ENCODE measurements at places on chromosomes 1 and 21.

DNA sequence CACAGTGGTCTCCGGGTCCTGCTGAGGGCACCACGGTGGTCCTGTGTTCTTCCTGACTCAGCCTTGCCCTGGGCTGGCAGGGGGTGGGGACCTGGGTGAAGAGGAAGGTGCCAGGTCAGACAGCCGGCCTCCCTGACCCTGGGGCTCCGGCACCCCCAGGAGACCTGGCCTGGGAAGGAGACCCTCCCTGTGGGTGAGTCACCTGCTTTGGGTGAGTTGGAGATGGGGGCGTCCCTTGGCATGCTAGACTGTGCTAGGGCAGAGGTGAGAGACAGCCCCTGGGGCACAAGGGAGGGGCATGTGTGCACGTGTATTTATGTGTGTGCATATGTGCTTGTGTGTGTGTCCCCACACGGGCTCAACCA lies 23.4 kb downstream of the SPSB1 start:
- DNase-seq = no peak

GRCh38 chr1:78047631-78048030 lies 1.9 kb downstream of the GIPC2 start:
- no peak for DNase-seq

- no peak for DNase-seq
Measured at GRCh38 chr1:5637171-5637570, 355.1 kb downstream of the NPHP4 start.

DNA sequence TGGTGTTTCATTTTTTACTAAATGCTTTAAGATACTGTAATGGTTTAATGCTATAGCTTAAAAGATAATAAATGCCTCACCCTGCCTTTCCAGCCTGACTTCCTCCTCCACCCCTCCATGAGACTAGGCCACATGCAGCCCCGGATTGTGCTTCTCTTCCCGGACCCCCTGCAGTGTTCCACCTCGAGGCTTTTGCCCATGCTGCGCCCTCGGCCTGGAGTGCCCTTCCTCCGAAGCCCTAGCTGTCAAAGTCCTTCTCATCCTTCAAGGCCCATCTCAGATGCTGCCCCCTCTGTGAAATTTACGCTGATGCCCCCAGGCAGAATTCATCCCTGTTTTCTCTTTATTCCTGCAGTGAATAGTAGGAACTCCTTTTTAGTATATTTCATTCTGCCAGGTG lies 98.5 kb downstream of the ATP5PO start:
- no peak for DNase-seq

DNA sequence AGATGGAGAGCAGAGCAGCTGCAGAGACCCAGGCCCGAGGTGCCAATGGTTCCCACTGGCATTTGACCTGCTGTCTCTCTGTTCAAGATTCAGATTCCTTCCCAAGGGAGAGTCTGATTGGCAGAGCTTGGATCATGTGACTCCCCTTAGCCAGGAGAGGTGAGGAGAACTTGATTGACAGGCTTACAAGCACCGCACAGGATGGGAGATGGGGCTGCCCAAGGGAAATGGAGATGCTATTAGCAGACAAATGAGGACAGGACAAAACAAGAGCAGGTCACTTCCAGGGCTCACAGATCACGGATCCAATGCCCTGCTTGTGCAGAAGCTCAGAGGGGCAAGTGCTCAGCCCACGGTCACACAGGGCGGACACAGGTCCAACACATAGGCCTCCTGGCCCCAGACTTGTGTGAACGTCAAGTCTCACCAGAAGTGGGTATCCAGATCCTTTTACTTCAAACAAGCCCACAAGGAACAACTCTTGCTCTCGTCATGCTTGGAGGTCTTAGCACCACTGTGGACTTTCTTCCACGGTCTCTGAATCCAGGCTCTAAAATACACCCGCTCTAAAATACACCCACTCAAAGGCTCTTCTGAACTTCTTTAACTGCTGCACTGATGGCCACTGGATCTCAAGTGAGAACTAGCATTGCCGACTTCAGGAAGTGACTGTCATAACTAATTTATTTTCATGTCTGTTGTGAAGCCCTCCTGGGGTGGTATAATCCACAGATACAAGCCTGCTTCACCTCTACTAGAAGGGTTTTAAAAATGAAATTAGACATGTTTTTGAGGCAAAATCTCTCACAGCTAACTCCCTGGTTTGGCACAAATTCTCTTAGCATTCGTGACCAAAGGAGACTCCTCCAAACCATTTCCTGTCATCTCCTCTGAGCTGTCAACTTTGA lies 274.9 kb downstream of the RRAGC start:
- no peak for DNase-seq

DNA sequence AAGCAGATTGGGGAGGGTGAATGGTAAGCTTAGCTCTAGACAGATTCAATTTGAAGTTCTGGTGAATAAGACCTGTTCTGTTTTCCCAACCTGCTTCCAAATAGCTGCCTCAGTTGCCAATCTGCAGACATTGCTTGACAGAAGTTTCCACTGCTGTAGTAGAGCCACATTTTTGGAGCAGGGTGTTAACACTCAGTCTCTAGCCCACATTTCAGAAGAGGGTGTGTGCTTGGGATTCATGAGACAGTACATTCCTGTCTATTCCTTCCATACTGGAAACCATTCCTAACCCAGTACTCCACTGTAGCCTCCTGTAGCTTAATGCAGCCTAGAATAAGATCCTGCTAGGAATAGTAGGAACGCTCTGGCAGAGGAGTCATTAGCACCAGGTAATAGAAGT lies 450.5 kb downstream of the NUF2 start:
- no peak for DNase-seq

- no peak for DNase-seq
Measured at GRCh38 chr1:5686925-5687706, 305.1 kb downstream of the NPHP4 start.

- no peak for DNase-seq
Measured at GRCh38 chr21:38212706-38213105, 44.1 kb upstream of the KCNJ15 start.

GRCh38 chr1:158771950-158772866 lies at the start of gene OR6N1:
OR6N1 (minus strand) TSS chr1:158772195; CDS start chr1:158766682, 5,513 bp downstream.
- no peak for DNase-seq

DNA sequence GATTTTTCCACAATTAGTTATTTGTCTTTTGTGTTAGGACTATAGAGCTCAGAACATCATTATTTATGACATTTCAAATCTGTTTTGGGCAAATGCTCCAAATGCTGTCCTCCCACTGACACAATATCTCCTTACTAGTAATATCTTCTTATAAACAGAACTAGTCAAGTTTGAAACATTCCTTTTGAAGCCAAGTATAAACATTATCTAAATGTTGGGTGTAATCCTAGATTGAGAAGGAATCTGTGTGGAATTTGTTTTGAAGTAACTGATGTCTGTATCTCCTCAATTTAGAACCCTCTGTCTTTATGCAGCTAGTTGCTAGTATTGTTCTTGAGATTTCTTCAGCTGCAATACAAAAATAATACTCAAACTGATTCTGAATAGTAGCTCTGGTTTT lies 28.5 kb upstream of the PAXBP1 start:
- no peak for DNase-seq

- no peak for DNase-seq
Measured at GRCh38 chr1:179952186-179952585, 2.4 kb upstream of the CEP350 start.

DNA sequence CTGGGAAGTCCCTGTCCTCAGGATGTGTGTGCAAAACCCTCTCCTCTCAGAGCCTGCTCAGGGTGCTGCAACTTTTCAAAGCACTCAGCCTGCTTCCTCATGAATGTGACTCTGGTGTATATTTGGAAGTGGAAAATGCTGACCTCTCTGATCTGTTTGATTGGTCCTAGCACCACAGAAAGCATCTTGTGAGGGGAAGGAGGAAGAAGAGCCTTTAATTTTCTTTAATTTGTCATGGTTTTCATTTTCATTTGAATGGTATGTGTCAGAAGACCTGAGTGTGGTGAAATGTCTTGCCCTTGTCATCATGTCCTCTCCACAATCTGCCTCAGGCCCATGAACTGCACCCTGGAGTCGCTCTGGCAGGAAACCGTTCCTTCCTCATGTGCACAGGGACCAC lies 383.5 kb downstream of the NTNG1 start:
- DNase-seq = no peak

DNA sequence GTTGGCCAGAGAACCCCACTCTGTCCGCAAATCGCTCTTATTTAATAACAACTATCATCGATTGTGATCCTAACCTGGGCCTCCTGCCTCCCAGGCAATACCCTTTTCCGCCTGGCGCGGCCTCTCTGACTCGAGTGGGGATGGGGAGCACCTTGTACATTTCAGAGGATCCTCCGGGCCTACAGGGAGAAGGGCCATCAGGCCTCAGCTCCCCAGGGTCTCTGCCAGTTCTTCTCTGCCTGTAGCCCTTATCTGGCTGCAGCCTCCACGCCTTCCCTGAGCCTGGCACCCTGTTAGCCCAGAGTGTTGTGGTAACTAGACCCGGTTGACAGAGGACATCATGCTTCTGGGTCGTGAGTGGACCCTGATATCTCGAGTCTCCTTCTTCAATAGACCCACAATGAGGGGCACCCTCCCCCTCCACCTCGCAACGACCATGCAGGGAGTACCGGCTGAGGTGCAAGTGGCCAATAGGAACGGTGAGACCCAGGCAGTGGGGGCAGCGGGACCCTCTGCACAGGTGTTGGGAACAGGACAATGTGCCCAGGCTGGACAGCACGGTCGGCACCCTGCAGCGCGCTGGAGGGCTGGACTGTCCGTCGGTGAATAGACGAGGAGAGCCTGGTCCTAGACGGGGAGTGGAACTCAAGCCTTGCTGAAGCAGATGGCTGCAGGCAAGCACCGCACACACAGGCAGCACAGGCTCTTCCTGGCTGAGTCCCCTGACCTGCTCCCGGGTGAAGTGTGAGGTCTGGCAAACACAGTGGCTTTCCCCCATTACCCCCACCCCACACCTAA lies 7.1 kb upstream of the CRYBG2 start:
- no peak for DNase-seq

DNA sequence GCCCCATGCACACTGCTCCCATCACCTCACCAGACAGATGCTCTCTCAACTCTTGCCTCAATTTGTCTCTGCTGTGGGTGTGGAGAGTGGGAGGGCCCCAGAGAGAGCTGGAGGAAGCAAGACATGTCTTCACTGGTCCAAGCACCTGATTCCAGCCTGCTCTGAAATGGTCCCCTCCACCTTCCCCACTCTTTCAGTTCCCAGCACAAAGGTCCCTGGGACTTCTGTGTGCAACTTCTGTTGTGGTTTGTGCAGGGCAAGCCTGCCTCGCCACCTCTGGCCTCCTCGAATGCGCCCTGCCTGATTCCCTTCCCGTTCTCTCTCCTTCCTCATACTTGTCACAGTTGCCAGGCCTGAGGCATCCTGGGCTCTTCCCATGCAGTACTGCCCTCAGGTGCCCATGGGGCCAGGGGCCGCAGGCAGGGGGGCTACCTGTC lies 119.3 kb downstream of the SYT2 start:
- DNase-seq = no peak

DNA sequence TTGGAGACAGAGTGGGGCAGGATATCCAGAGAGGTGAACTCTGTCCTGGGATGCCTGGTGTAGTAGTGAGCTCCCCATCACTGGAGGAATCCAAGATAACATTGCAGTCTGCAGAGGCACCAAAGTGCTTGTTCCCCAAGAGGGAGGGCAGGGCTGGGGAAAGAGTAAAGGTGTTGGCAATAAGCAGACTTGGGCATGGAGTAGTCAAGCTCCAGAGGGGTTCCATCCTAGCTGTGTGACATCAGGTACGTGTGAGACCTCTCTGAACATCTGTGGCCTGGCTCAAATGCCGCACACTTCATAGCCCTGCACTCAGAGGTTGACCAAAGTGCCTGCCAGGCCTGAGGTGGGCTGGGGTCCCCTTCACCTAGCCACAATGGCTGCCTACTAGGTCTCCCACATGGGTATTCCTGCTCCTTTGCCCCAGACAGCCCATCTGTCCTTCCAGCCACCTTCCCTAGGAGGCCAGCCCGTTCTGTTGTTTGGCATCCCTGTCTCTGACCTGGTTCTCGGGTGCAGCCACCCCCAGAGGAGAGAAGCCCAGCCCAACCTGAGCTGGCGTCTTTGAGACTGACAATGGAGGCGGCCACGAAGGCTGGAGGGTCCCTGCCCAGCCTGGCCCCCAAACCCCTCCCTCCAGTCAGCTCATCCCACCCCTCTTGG lies 2.8 kb upstream of the ARF1 start:
- DNase-seq = no peak

GRCh38 chr1:40976952-40977690 lies 2.4 kb upstream of the CTPS1 start:
- DNase-seq = no peak

DNA sequence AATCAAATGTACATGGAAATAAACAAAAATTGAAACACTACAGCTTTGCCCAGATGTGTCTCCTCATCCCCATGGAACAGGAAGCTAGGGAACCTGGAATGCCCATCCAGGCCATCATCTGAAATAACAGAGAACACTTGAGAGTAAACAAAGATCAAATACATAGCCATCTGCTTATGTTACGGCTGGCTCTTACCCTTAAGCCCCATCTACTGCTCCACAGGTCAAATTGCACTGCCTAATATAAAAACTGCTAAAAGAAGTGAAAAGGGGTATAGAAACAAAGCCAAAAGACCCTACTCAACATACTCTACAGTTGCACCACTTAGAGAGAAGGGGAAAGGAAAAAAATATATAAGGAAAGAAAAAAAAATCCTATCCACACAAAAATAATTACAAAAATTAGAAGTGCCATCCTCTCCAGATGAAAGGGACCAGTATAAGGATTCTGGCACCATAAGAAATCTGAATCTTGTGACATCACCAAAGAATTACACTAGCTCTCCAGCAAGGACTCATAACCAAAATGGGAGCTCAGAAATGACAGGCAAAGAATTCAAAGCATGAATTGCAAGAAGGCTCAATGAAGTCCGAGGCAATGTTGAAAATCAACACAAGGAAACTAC lies 26.9 kb downstream of the OR6Y1 start:
- no peak for DNase-seq

GRCh38 chr1:172453153-172453545 lies 9.3 kb upstream of the PIGC start:
- no peak for DNase-seq

DNA sequence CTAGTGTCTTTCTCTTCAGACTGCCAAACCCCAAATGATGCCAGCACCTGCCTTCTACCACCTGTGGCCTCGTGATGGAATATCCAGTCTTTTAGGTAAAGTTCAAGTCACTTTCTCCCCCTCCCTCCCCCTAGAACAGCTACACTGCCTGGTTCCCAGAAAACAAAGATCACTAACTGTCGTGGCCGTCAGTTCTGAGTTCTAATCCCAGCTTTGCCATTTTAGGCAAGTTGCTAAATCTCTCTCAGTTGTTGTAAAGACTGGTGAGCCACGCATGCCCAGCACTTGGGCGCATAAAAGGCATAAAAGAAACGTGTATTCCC lies 648 bp upstream of the TRAPPC3 start:
- DNase-seq = no peak

- no peak for DNase-seq
Measured at GRCh38 chr1:171457412-171457811, 27.9 kb upstream of the PRRC2C start.
